ENCODE measurements at places on chromosomes 7 and 10.

DNA sequence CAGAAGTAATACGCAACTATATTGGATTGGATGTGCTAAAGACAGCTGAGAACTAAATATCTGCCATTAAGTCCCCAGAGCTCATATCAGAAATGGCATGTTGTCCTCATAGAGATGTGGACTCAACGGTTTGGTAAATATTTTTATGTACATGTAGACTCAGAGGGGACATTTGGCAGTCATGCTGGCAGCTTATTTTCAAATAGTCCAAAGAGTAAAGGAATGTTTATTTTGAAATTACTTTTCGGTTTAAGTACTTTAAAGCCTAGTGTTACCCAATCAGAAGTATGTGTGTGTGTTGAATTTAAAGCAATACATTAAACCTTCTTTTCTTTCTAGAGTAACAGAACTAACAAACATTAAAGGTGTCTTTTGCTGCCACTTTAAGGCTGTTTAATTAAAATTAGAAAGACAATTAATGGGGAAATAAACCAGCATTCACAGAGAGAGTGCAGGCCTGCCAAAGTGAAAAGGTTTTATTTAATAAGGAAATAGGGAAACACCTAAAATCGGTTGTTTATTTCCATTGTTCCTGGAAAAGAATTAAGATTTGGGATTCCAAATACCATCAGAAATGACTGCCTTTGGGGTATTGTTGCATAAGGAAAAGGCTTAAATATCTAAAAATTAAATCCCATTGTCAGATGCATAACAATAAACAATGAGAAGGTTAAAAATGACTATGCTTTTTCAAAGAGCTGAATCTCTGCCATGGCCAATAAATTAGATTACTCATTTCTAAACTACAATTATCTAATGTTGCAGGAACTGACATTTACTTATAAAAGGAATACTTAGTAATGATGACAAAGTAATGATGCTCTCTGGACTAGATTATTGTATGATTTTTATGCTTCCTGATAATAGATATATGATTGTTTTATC, 113.4 kb upstream of the AHR start:
- DNase-seq = no peak

GRCh38 chr10:59265141-59265540, 88.7 kb downstream of the PHYHIPL start:
- no peak for DNase-seq

DNA sequence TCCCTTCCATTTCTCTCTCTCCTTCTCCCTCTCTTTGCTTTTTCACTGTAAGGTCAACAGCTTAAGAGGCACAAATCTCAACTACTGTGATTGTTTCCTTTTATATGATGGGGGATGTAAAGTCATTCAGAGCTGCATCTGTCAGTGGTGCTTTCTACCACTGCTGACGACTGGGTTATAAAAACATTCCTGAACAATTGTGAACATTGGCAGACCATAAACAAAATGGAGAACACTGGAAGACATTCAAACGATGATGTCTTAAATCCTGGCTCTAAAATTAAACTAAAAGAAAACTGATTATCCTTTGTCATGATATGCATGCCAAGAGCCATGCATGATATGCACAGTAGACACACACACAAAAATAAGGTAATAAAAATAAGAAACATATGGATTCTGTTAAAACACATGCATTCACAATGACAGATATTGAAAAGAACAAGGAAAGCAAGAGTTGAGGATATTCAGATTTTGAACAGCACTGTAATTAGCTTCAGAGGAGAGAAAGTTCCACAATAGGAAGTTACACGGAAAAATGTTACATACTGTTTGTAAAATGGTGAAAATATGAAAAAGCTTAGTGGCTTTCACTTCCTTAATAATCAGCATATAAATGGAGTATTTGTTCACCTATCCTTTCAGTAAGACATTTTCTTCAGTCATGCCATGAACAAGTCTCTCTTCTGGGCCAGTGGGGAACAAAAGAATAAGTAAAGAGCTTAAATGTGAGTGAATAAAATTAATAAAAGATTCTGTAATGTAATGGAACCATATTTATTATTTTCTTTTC, 89.2 kb downstream of the RNLS start:
- DNase-seq = no peak

GRCh38 chr10:97169063-97169462, 16.7 kb downstream of the SLIT1 start:
- no peak for DNase-seq

DNA sequence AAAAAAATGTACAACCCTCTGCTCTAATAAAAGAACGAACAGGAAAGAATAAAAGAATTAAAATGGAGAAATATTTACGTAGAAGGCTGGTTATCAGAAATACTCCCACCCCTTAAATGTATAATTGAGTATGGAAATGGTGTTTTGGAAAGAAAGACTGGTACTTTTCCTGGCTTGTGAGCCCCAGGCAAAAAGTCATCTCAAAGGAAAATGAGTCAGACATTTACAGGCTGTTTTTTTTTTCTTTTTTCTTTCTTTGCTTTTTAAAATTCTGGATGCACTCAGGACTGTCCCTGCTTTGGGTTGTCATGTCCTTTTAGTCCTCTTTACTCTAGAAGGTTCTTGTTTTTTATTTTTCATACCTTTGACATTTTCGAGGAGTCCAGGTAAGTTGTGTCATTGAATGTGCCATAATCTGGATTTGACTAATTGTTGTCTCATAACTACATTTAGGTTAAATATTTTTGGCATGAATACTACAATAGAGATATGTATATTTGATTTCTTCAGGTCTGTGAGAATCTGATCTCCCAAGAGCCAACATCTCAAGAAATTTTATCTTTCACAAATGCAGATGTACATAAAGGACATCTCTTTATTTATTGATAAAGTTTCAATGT, 313.0 kb upstream of the GLI3 start:
- no peak for DNase-seq

- no peak for DNase-seq
These were observed 70.1 kb upstream of the HECW1 start for GRCh38 chr7:43042302-43042701.

All from sciatic nerve (tissue), 2 donors.